Type B pancreatic cell (in vitro differentiated cells): ENCODE measurements at places on chromosomes 16 and 17.

DNA sequence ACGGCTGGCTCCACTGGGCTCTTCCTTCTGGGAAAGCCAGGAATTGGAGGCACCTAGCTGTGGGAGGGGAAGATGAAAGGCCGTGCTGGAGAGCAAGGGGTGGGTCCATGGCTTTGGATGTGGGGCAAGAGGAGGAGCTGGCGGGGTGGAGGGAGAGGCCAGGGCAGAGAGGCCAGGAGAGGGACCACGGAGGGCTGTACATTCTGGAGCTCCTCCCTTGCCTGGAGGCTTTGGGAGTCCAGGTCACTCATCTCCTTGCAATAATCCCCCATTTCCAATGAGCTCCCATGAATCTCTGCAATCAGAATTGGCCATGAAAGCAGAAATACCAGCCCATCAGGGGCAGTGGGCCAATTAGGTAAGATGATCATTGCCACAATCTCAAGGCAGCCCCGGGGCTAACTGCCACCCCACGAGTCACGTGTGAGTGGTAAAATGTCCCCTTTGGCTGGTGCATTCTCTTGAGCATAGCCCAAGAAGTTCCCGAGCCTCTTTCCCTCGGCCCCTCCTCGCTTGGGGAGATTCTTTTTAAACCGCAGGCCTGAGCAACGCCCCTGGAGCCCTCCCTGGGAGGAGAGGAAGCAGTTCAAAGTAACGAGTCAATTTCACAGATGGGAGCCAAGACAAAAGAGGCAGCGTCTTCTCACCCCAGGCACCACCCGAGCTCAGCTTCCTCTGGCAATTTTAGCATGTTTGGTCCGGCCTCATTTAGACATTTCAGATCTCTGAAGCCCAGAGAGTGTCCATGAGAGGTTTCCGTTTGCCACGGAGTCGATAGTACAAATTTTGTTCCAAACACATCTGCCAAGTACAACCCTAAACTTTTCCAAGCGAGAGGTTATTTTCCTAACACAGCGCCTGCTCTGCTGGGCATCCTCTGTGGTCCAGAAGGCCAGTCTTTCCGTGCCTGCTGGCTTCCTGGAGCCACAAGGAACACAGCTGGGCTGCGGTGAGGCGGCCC lies 13.4 kb downstream of the RTN4RL1 start:
- no peak for DNase-seq

DNA sequence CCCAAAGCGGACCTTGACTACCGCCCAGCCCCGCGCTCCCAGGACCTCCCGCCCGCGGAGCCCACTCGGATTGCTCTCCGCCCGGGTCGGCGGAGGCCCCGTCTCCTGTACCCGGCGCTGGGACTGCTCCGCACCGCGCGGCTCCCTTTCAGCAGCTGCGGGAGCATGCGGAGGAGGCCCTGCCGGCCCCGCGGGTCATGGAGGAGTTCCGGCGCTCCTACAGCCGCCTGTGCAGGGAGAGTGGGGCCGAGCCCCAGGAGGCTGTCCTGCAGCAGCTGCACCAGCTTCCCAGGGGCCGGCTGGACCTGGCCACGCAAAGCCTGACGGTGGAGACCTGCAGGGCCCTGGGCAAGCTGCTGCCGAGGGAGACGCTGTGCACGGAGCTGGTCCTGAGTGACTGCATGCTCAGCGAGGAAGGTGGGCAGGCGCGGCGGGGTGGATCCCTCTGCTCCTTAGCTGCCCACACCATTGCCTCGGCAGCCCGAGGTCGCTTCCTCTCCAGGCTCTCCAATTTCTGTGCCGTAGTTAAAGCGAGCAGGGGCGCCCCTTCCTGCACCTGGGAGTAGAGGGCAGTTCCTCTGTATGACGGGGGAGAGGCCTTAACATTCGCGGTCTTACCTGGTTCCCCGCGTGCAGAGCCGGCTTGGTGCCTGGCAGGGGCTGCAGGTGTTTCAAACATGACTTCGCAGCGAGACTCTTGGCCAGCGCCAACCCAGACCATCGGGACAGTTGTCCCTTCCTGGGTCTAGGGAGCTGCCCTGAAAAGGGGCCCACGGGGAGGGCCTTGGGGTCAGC lies 539 bp downstream of the LRRC45 start:
- no peak for DNase-seq

GRCh38 chr17:9982159-9982558 lies 77.1 kb upstream of the RCVRN start:
- DNase-seq = no peak

DNA sequence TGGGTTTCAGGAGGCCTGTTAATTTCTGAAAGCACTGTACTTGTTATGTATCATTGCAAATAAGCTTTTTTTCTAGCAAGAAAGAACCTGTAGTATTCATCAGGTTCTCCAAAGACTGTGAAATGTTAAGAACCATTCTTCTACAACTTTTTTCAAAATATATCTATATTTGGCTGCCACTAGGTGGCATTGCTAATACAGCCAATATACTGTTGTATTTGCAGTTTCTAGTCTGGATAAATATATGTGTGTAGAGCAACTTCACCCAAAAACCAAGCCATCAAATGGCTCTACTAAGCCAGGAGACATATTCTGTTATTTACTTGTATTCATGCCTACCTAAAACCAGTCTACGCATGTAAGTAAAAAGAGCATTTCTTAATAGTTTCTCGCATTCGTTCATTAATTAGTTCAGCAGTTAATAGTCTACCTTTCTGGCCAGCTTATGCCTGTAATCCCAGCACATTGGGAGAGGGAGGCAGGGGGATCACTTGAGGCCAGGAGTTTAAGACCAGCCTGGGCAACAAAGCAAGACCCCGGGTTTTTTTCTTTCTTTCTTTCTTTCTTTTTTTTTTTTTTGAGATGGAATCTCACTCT lies 39.5 kb downstream of the VMP1 start:
- DNase-seq = no peak

- no peak for DNase-seq
These were observed 31.7 kb downstream of the RPH3AL start for GRCh38 chr17:320809-321385.
